ENCODE measurements at places on chromosomes 5 and 9. TPM values are rescaled to one million over a fixed set of nuclear protein-coding genes. Genes with fewer than 3 reads are reported as not detected.

The DNM1 gene
- polyA plus RNA-seq: 32.0 TPM

The MLANA gene
- 8.2 TPM for polyA plus RNA-seq

The OGN gene
- 764 TPM for polyA plus RNA-seq

The TEX48 gene
- polyA plus RNA-seq: not detected

DNA sequence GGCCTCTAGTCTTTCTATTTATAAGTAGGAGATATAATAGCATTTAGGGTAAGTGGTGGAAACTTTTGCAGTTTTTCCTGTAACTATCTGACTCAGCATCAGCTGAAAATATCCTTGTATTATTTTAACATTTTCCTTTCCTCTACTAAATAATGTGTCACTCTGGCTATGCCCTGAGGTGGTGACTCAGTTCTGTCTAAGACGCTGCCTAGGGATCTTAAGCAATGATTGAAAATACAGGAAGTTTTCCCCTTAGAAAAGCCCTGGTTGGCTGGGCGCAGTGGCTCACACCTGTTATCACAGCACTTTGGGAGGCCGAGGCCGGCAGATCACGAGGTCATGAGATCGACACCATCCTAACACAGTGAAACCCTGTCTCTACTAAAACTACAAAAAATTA, 9.3 kb upstream of the EDIL3 start:
- no peak for DNase-seq

DNA sequence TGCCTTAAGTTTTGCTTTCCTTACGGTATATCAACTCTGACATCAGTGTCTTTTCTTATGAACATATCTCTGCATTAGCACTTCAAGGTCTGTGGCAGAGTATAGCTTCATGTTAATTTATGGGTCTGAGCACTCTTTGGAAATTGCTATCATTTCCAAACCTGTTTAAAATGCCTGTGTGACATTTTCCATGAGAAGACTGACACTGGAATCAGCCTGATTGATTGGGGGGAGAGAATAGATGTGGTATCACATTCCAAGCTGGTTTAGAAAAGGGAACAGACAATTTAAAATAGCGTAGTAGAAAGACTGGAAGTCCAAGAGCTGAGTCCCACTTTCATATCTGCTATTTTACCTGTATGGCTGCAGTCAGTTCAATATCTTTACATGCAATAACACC, 272.1 kb upstream of the CDH10 start:
- no peak for DNase-seq

- peak; percentile 83 for DNase-seq
Observed at GRCh38 chr9:129176701-129177442, 1.2 kb downstream of the IER5L start.

GRCh38 chr5:151719228-151720000, 32.7 kb upstream of the SPARC start:
- peak; percentile 28 for DNase-seq

All from muscle of back (tissue), 13 donors.